ENCODE measurements at places on chromosomes 6 and 20.

- no peak for DNase-seq
Observed at GRCh38 chr6:91273729-91274128, 686.9 kb upstream of the MAP3K7 start.

DNA sequence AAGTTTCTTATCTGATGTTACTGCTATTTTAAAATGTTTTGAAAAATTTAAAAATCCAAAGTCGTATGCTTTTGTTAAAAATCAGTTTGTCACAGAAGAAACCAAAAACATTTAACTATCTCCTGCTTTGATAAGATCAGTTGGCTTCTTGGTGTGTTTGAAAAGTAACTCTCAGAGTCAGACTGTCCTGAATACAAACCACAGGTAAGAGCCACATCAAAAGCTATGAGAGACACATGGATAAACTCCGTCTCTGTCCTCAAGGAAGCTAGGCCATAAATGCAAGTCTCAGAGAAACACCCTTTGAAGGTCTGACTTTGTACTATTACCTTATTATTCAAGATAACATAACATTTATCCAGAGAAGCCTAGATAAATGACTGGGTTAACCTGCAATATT is 7.7 kb downstream of the HBS1L start:
- no peak for DNase-seq

GRCh38 chr6:70080443-70081070 is 214.2 kb downstream of the COL19A1 start:
- DNase-seq, result no peak

DNA sequence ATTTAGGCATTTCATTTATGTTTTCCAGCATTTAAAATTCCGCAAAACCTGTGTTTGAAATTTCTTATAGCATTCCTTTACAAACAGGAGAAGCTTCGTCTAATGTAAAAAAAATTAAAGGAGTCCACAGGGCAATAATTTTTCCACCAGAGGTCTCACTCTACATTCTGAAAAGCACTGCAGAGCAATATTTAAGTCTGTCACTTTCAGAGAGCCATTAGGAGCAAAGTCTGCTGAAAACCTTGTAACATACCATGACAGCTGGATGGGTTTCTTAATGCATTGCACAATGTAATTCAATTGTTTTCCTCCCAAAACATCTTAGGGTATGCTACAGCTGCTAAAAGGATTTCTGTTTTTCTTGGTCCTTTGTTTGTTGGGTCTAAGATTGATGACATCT is 18.0 kb downstream of the BAG2 start:
- DNase-seq, result no peak

DNA sequence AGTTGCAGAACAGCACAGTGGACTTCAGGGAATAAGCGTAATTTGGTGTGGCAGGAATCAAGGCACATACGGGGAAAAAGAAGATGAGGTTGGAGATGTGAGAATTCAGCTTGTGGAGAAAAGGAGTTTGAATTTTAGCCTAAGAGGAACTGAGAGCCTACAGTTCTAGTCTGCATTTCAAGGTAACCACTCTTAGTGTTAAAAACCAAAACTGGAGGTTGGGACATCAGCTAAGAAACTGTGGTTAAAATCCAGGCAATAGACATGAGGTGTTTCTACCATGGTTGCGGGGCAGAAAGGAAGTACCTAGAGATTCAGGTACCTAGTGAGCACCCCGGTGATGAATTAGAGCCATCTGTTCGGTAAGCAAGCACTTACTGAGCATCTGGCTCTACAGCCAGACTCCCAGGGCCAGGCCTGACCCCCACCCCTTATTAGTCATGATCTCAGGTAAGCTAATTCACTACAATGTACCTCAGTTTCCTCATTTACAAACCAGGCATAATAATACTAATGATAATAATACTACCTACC is 44.4 kb downstream of the FAXC start:
- DNase-seq, result no peak

DNA sequence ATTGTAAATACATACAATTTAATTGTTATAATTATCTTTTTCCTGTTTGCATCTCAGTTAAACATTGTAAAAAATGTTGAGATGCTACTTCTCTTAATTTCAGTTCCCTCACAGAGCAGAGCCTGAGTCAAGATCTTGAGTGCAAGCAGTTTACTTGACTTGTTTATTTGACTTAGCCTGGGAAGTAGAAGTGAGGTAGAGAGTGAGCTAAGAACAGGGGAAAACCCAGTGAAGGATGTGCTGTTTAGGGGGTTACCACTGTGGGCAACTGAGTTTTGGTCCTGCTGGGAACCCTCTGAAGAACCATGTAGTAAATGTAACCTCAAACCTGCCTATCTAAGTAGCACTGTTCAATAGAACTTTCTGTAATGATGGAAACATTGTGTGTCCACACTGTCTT is 495.2 kb upstream of the FLRT3 start:
- no peak for DNase-seq

DNA sequence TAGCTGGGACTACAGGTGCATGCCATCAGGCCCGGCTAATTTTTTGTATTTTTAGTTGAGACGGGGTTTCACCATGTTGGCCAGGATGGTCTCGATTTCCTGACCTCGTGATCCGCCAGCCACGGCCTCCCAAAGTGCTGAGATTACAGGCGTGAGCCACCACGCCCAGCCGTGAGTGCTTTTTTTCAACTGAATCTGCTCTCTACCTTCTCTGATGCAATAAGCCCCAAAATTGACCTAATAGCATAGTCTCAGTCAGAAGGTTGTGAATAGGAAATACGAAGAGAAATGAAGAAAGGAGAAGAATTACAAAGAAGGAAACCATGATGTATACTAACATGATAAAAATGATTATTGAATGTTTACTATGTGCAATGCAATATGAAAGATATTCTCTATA is 33.2 kb downstream of the BEND6 start:
- no peak for DNase-seq

- no peak for DNase-seq
Observed at GRCh38 chr6:144266091-144266649, 19.0 kb upstream of the UTRN start.

- DNase-seq, result no peak
Observed at GRCh38 chr6:42158011-42158410, 15.2 kb upstream of the GUCA1A start.

DNA sequence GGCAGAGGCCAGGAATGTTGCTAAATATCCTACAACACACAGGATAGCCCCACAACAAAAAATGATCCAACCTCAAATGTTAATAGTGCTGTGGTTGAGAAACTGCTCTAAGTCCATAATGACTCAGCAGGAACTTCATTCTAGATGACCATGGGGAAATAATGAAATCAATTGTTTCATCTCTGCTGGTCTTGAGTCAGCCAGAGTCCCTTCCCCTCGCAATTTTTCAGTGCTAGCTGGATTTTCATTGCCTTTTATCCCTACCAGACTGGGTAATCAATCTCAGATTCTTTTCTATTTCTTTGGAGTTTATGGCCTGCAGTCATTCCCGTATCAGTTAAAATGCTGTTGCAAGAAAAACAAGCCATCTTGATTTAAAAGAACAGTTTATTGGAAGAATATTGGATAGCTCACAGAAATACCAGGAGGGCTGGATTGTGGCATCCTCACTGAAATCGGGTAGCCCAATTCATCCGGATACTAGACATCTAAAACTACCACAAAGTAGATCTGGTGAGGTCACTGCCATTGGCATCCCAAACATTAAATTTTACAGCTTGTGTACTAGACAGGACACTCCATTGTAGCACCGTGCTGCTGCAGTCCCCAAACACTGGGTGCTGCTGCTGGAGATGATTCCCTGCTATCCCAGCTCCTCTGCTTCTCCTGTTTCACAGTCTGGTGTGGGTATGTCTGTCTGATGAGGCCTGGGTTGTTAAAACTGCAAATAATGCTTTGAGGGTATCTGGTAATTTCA is 30.3 kb upstream of the POPDC3 start:
- DNase-seq, result no peak

GRCh38 chr6:129212081-129212480 is 329.1 kb downstream of the LAMA2 start:
- DNase-seq, result no peak

- no peak for DNase-seq
Observed at GRCh38 chr20:8408587-8409307, 276.7 kb downstream of the PLCB1 start.

GRCh38 chr20:44455126-44455525 is 20.5 kb upstream of the TTPAL start:
- DNase-seq, result no peak

DNA sequence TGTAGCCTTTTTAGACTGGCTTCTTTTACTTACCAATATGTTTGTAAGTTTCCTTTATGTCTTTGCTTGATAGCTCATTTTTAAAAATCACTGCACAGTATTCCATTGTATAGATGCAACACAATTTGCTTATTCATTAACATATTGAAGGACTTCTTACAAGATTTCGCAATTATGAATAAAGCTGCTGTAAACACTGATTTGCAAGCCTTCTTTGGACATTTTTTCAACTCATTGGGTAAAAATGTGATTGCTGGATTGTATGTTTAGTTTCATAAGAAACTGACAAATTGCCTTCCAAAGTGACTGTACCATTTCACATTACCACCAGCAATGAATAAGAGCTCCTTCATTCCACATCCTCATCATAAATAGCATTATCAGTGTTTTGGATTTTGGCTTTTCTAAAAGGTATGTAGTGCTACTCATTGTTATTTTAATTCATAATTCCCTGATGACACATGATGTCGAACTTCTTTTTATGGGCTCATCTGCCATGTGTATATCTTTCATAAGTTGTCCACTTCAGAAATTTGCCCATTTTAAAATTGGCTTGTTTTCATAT is 80.7 kb downstream of the TFAP2B start:
- no peak for DNase-seq

- DNase-seq, result no peak
Observed at GRCh38 chr20:44961870-44962267, 1.7 kb upstream of the TOMM34 start.

- DNase-seq, result no peak
Observed at GRCh38 chr6:63858691-63859090, 223.1 kb downstream of the PHF3 start.

DNA sequence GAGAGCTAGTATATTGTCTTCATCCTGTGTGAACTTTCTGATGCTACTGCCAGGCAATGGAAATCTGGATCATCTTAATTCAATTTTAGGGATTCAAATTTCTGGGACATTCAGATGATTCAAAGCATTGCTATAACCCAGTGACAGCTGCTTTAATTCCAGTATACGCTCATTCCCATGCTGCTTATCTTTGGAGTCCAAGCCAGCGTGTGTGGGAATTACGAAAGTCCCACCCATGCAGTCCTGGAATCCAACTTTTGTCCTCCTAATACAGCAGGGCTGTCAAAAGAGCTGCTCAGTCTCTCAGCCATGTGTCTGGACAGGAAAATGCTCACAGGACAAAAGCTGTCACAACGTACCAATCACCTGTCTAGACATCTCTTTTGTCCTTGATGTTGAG is 219.8 kb downstream of the LAMA2 start:
- no peak for DNase-seq

DNA sequence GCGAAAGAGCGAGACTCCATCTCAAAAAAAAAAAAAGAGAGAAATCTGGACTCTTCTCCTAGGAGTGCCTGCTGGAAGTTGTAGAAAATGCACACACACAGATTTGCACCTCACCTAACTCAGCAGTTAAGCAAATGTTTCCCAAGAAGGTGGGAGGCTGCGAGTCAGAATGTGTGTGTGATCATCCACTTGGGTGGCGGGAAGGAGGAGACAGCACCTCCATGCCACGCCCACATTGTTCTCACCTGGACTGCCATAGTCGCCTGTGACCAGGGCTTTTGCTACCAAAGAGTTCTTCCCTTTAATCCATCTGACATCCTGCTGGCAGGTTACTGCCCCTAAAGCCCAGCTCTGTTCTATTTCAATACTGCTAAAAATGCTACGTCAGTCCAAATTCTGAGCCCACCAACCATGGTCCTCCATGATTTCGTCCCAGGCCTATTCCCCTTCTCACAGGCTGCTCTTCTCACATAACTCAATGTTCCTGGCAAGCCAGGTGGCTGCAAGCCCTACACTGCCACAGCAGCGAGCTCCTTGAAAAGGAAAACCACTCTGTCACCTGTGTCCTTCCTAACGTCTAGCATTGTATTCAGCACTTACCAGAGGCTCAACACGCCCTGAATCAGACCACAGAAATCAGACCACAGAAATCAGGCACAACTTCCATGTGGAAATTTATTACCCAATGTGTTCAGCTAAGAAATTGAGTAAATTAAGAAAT is 77.5 kb downstream of the PSMG4 start:
- DNase-seq, result no peak

DNA sequence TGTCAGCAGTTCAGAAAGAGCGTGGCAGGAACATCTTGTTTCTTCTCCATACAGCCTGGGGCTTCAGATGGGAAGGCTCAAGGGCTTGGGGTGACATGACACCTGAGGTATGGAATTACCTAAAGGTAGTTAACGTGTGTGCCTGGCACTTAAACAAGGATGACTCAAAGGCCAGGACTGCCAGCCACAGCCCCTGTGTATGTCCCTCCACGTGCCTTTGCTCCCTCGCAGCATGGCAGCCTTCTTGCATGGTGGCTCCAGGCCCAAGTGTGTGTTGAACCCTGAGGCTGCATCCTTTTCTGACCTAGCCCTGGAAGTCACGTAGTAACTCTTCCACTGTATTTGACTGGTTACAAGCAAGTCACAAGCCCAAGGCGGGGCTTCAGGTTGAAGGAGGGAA is 33.6 kb upstream of the MYL9 start:
- no peak for DNase-seq

GRCh38 chr20:62292108-62292507 is 10.7 kb upstream of the ADRM1 start:
- DNase-seq, result no peak

DNA sequence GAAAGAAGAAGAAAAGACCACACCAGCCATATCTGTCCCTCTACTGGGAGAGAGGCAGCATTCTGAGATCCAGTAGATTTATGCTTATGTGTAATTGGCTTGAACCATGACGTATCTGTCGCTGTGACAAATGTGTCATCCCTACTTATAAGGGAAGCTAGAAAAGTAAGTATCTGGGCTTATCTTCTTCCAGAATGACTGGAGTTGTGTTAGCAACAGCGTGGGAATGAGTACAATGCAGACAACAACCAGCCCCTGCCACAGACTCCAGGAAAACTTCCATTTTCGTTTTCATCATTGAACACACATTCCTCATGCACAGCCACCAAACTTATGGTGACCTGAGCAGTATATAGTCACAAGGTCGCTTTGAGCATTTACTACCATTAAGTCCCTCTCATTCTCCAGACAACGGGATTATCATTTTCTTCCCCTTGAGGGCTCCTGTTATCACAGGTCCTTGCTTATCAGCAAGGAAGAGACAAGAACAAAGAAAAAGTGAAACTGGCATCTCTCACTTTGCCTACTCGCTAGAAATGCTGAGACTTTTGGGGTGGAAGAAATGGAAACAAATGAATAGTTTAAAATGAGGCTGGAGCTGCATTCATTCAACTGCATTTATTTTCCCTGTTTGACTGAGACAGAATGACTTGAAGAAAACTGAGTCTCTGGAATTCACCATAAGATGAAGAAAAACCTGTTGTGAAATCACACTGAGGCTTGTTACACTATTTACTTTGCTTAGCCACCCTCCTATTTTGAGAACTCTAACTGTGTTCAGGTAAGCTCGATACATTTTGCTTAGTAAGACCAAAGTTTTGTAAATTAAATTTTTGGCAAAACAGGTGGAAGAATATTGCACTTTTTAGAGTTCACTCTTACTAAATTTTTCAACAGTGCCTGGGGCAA is 149.3 kb upstream of the FOXQ1 start:
- no peak for DNase-seq

GRCh38 chr20:10492844-10493243 is 57.7 kb downstream of the SLX4IP start:
- DNase-seq, result no peak

Data from activated CD4-positive, alpha-beta T cell treated with anti-CD3 and anti-CD28 coated beads for 48 hours (primary cell).